Progenitor cell of endocrine pancreas (in vitro differentiated cells): ENCODE measurements at places on chromosomes 3 and 15. TPM values are rescaled to one million over a fixed set of nuclear protein-coding genes. Genes with fewer than 3 reads are reported as not detected.

TM4SF4 gene
- total RNA-seq: 314 and 357 TPM in 2 replicates

- no peak for DNase-seq
Measured at GRCh38 chr15:69590201-69590710, 137.6 kb downstream of the RPLP1 start.

DNA sequence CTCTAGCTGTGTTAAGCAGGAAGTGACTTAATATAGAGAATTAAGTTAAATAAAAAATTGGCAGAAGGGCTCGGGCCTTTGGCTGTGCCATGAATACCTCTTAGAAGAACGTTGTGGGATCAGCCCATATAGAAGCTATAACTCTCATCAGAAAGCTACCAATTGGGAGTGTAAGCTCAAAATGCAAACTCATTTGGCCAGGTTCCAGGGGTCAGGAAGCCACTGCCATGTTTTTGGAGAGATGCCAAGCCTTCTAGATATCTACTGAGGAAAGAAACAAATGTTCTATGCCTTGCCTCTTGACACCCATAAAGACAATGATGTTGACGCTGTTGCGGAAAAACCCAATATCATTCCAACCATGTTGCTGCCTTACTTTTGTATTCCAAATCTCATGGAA, 475.2 kb upstream of the TGFBR2 start:
- no peak for DNase-seq

DNA sequence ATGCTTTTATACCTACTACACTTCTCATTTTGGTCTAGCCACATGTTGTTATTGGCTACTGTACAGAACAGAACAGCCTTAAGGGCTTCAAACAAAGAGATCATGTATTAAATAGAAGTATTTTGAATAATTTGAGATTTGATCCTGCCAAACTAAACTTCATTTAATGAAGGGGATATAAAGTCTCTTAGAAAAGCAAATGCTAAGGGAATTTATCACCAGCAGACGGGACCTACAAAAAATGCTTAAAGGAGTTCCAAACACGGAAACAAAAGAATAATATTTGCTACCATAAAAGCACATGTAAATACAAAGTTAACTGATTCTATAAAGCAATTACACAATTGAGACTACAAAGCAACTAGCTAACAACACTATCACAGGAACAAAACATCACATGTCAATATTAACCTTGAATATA, 23.6 kb upstream of the FMN1 start:
- no peak for DNase-seq

DNA sequence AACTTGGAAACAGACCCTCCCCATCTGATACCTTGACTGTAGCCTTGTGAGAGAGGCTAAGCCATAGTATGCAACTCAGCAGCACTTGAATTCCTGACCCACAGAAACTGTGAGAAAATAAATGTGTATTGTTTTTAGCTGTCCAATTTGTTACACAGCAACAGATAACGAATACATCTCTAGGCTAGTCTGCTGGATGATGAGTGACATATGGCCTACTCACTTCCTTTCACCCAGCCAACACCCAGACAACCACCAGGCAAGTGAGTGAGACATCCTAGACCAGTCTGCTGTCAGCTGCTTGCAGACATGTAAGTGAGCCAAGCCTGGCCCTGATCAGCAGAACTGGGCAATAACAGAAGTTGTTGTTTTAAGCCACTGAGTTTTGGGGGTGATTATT, 19.2 kb upstream of the SMAD6 start:
- no peak for DNase-seq

DNA sequence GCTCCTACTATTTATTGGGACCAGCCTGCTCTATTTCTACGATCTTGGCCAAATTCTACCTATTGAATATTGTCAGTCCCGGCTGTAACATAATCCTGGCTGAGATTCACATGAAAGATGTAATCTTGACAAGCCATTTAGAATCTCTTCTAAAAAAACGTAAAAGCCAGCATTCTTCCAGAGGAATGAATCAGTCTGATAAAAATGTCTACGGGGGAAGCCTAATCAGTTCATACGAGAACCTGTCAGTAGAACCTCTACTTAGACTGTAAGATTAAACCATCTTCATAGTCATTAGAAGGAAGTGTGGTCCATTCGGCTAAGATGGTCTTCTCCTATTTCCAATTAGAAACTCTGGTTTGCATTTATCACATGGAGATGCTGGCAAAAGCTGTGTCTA, 147.2 kb upstream of the WNT5A start:
- no peak for DNase-seq

GRCh38 chr15:29089731-29090616, 179.6 kb downstream of the NSMCE3 start:
- DNase-seq: no peak
